ENCODE measurements at places on chromosomes 1 and 21.

GRCh38 chr1:162688521-162688920 lies 56.3 kb downstream of the DDR2 start:
- H3K4me1 ChIP-seq = no peaks in the 10 kb centered on the region
- H3K36me3 ChIP-seq = no peaks in the 10 kb centered on the region
- no peaks in the 10 kb centered on the region for H3K27me3 ChIP-seq
- no peak overlapping the region for H3K4me3 ChIP-seq
- no peak overlapping the region for H3K27ac ChIP-seq

DNA sequence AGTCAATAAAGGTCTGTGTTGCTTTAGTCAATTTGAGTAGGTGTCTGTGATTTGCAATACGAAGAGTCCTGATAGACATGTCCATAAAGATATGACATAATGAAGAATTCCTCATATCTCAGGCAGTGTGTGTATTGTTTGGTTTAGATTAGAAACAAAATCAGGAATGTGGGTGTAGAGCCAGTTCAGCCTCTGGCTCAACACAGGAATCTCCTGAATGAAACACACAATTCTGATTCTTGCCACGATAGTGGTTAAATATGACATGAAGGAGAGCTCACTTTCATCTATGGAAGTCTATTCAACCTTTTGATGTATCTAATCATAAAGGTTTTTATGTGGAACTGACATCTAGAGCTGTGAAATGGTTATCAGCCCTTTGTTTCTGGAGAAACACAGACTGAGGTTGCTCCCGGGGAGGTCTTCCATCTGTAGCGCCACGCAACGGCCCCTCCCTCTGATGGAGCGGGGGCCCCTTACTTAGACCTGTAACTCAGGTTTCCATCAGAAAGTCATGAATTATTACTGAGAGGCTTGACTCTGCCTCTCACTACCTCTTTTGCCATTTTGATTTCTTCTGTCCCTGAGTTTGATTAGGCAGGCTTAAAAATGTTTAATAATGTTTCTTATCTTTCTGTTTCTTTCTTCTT lies 19.5 kb downstream of the TSPAN2 start:
- H3K4me3 ChIP-seq = no peak overlapping the region
- peaks cover 32% of the 10 kb centered on the region for H3K4me1 ChIP-seq
- ATAC-seq = no peak
- H3K27me3 ChIP-seq = no peaks in the 10 kb centered on the region

DNA sequence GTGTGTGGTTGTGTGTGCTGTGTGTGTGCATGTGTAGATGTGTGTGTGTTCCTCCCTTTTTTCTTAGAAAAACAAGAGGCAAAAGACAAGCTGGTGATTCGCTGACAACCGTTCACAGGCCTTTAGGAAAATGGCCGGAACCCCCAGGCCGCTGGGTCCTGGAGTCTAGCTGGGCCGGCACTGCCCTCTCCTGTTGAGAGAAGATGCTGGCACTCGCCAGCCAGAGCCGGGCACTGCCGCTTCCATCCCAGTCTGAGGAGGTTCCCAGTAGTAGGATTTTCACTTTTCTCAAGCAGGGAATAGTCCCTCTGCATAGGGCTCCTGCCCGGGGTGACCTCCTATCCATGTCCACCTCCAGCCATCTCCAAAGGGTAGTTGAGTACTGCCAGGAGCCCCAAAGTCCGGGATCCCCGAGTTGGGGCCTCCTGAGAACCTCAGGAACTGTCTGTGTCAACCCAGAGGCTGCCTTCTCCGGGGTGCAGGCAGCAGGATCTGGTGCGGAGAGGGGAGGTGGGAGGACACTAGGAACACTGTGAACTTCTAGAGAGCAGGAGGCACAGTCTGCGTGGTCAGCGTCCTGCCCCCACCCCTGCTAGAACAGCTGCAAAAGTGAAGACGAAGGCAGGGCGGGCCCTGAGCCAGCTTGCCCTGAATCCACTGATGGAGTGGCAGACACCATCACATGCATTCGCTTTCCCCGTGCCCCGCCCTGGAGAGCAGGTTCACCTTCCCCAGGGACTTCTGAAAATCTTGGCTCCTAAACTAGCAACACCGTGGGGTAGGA lies 44.1 kb upstream of the ARHGEF16 start:
- peaks cover 3% of the 10 kb centered on the region for H3K27me3 ChIP-seq
- H3K4me3 ChIP-seq = no peak overlapping the region
- H3K27ac ChIP-seq = no peak overlapping the region
- H3K4me1 ChIP-seq = no peaks in the 10 kb centered on the region

DNA sequence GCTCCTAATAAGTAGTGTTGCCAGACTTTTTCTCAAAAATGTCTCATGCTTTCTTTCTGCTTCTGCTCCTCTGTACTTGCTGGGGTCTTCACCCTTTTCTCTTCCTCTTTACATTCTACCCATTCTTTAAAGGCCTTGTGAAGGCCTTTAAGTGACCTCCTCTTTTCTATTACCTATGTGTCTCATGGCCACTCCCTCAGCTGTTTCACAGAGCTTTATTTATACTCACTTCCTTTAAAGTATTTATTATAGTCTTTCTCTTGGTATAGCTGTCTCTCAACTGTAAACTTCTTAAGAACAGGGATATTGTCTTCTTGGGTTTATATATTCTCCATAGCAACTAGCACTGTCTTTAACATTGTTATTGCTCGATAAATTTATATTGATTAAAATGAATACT lies 792 bp downstream of the GOLPH3L start:
- peaks cover 45% of the 10 kb centered on the region for H3K36me3 ChIP-seq
- no peak for ATAC-seq
- H3K27ac ChIP-seq = peak overlapping the region; percentile 92
- peak overlapping the region; percentile 89 for H3K4me3 ChIP-seq
- peaks cover 6% of the 10 kb centered on the region for H3K4me1 ChIP-seq

- ATAC-seq = peak; percentile 53
- peaks cover 8% of the 10 kb centered on the region for H3K4me1 ChIP-seq
- H3K27me3 ChIP-seq = no peaks in the 10 kb centered on the region
- H3K36me3 ChIP-seq = no peaks in the 10 kb centered on the region
Measured at GRCh38 chr1:228174482-228175315, 9.1 kb downstream of the IBA57 start.

GRCh38 chr1:87061742-87062156 lies 147.3 kb downstream of the HS2ST1 start:
- H3K27ac ChIP-seq = peak overlapping the region; percentile 68
- peaks cover 16% of the 10 kb centered on the region for H3K4me1 ChIP-seq
- peak; percentile 91 for ATAC-seq
- H3K27me3 ChIP-seq = no peaks in the 10 kb centered on the region
- no peak overlapping the region for H3K4me3 ChIP-seq

DNA sequence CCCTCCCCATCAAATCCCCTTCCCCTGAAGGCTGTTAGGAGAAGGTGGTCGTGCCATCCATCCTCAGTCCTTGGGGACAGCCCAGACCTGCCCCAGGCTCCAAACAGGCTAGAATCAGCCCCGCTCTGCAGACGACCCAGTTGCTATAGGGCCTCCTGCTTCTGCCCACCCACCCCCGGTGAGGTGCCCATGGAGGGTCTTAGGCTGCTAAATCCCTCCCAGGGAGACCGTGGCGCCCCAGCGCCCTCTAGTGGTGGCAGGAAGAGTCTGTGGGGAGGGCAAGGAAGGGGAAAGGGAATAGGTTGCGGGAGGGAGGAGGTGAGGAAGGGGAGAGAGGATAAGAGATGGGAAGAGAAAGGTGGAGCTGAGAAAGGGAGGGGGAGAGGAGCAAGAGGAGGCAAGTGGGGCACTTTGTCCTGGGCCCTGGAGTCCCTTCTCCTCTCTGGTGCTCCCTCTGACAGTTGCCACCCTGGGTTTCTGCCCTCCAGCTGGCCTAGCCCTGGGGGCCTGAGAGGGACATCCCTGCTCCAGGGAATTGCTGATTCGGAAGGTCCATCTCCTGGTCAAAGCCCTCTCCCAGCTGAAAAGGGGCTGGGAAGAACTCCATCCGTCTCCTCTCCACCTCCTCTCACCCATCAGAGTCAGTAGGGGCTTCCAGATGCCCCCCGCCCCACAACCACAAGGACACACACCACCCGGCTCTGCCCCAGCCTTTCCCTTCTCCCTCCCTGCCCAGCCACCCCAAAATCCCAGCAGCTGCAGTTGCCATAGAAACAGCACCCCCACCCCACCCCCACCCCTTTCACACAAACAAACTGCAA lies 55.4 kb downstream of the CAMK2N1 start:
- no peaks in the 10 kb centered on the region for H3K36me3 ChIP-seq
- peaks cover 48% of the 10 kb centered on the region for H3K27me3 ChIP-seq
- no peaks in the 10 kb centered on the region for H3K4me1 ChIP-seq
- peak; percentile 25 for ATAC-seq
- no peak overlapping the region for H3K27ac ChIP-seq
- no peak overlapping the region for H3K4me3 ChIP-seq

GRCh38 chr1:188170411-188170810 lies 1341.7 kb downstream of the PLA2G4A start:
- ATAC-seq = no peak
- no peak overlapping the region for H3K27ac ChIP-seq
- no peaks in the 10 kb centered on the region for H3K36me3 ChIP-seq
- H3K4me1 ChIP-seq = no peaks in the 10 kb centered on the region
- H3K27me3 ChIP-seq = no peaks in the 10 kb centered on the region

GRCh38 chr1:1972976-1973715 lies 30.4 kb downstream of the CFAP74 start:
- H3K36me3 ChIP-seq = no peaks in the 10 kb centered on the region
- H3K4me1 ChIP-seq = no peaks in the 10 kb centered on the region
- peaks cover 3% of the 10 kb centered on the region for H3K27me3 ChIP-seq
- H3K27ac ChIP-seq = no peak overlapping the region
- ATAC-seq = no peak

DNA sequence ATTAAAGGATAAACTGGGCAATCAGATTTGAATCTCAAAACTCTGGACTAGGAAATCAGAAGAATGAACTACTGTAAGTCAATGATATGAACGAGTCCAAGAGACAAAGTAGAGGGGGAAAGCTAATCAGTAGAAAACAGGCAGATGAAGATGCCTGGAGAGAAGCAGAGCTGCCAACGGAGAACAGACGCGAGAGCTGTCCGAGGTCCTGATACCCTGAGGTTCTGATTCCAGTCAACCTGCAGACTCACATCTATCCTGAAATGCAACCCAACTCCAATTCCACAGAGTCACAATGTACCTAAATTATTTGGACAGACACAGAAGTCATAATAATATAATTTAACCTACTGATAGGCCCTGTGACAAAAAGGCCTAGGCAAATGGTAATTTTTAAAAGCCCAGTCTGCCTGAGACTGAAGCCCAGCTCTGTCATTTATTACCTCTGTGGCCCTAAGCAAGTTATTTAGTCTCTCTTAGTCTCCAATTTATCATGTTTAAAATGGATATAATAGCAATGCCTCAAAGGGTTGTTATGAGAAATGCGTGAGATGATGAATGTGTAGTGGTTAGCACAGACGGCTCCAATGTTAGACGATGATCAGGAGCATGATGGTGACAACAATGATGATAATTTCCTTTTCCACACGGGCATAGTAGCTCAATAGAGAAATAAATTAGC lies 33.4 kb downstream of the RGS7 start:
- H3K27ac ChIP-seq = no peak overlapping the region
- no peak for ATAC-seq
- H3K4me3 ChIP-seq = no peak overlapping the region
- no peaks in the 10 kb centered on the region for H3K36me3 ChIP-seq

DNA sequence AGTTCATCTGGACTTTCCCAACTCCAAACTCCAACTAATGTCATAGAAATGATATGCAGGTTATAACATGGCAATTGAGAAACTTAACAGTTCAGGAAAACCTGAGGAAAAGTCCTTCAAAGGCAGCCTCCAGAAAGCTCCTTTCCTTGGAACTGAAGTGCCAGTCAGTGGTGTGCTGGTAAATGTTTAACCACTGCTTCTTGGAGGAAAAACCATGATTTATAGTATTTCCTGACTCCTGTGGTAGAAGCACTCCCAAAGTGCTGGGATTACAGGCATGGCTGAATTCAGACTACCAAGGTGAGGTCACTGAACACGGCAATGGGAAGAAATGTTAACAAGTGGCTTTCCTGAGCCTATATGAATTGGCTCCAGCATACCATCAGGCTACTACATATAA lies 26.7 kb upstream of the ZNHIT6 start:
- H3K27ac ChIP-seq = no peak overlapping the region
- H3K27me3 ChIP-seq = peaks cover 11% of the 10 kb centered on the region
- H3K4me1 ChIP-seq = no peaks in the 10 kb centered on the region
- no peak for ATAC-seq

DNA sequence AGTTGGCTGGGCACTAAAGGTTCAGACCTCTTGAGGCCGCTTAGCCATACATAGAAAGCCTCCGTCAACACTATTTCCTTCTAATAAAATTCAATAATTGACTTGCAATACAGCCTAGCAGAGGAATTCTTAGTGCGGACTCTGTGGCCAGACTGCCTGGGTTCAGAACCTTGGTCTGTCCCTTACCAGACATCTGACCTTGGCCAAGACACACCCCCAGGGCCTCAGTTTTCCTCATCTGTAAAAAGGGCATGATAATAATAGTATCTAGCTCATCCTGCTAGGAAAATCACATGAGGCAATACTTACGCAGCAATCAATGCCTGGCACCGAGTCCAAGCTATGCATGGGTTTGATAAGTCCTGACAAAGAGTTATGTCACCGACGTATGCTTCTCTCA lies 148.2 kb upstream of the SOD1 start:
- ATAC-seq = no peak
- H3K4me3 ChIP-seq = no peak overlapping the region
- no peaks in the 10 kb centered on the region for H3K27me3 ChIP-seq
- H3K36me3 ChIP-seq = no peaks in the 10 kb centered on the region

DNA sequence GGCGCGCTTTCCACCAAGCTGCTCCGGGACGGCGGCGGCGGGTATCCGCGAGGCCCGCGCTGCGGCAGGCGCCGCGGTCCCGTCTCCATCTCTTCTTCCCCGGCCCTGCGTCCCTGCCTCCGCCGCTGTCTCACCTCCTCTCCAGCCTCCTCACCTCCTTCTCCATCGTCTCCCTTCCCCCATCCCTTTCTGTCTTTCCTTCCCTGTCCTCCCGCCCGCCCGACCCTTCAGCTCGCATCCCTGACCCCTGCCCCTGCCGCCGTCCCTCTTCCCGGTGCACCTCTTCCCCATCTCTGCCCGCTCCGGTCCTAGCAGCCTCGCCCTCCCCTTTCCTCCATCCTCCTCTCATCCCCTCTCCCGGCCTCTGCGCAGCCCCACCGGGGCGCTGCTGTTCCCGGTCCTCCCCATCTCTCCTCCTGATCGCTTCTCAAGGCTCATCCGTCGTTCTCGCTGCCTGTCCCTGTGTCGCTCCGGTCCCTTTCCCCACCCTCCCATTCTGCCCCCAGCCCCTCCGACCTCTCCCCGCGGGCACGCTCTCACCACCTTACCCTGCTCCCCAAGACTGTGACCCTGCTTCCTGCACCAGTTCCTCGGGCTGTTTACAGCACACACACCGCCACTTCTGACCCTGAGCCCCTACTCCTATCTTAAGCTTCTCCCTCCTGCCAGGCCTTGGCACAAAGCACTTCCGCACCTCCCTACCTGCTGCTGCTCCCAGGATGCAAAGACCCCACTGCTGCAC lies 760 bp upstream of the NPHP4 start:
- peak overlapping the region; percentile 96 for H3K4me3 ChIP-seq
- H3K27ac ChIP-seq = peak overlapping the region; percentile 88
- H3K27me3 ChIP-seq = no peaks in the 10 kb centered on the region
- H3K36me3 ChIP-seq = peaks cover 33% of the 10 kb centered on the region
- peak; percentile 0 for ATAC-seq

DNA sequence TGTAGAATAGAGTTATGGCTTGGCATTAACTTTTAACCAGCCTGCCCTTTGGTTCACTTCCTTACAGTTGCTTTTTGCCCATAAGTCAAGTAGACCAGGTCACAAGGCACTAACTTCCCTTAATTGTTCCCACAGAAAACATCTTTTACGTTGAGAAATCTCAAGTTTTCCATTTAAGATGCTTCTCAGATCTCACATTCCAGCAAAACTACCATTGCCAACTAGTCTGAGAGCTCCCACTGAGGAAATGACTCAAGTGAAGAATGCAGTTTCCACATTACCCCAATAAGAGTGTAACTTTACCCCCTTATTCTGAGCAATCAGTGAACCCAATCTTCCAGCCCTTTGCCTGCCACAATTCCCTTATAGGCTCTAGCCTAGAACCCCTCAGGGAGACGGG lies 502.2 kb upstream of the OLFM3 start:
- H3K36me3 ChIP-seq = no peaks in the 10 kb centered on the region
- H3K27me3 ChIP-seq = no peaks in the 10 kb centered on the region
- no peak for ATAC-seq
- H3K4me1 ChIP-seq = no peaks in the 10 kb centered on the region
